ENCODE measurements at places on chromosomes 2 and 18. TPM values are rescaled to one million over a fixed set of nuclear protein-coding genes. Genes with fewer than 3 reads are reported as not detected.

GRCh38 chr18:78643004-78643403 lies 336.6 kb upstream of the SALL3 start:
- DNase-seq, result no peak

Gene NEMP2
- total RNA-seq, result 6.6 TPM

Gene PCARE
- not detected for total RNA-seq

- DNase-seq, result no peak
Observed at GRCh38 chr18:76209597-76209996, 285.4 kb downstream of the ZNF516 start.

DNA sequence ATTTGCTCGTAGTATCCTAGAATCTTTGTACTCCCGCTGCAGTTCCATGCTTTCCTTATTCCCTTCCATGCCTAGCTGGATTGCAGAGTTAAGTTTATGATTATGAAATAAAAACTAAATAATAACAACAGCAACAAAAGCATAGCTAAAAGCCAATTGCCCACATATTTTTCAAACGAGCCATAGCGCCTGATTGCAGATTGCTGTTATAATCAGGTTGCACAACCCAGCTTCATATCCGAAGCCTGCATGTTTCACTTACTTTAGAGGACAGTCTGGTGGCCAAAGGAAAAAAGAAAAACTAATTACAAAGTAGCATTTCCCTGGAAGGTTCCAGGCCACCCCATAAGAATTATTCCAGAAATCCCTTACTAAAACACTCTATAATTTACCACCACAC lies 31.9 kb upstream of the PNO1 start:
- no peak for DNase-seq

DNA sequence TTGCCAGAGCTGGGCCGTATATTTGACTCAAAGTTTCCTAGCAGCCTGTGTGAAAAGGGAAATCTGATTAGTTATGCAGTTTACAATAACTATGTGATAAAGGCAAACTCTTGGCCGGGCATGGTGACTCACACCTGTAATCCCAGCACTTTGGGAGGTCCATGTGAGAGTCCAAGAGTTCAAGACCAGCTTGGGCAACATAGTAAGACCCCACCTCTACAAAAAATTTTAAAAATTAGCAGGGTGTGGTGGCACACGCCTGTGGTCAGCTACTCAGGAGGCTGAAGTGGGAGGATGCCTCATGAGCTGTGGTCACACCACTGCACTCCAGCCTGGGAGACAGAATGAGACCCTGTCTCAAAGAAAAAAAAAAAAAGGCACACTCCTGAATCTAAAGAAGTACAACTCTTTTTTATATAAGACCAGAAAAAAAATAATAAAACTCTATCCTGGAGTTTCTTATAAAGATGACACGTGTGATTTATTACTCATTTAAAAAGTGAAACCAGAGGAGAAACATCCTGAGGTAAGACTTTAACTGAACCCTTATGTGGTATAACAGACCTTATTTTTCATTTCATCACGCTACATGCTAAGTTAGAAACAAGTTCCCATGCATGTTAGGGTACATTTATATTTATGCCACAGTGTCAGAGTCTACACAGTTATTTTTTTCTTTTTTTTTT lies 32.6 kb upstream of the KCMF1 start:
- DNase-seq, result no peak

DNA sequence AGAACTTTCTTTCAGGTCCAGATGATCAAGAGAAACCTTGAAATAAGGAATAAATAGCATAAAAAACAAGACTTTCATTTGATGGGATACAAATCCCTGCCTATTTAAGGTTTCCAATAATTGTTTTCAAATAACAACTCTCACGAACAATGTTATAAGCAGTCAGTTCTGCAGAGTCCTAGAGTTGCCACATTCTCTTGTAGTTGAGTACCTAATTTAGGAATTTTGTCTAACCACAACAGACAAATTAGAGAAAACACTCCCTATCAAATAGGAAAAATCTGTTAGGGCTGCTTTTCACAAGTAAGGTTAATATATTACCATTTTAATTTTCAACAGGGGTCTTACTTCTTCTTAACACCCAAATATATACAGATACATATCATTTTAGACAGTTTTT lies 130.1 kb upstream of the CDH20 start:
- no peak for DNase-seq

- no peak for DNase-seq
Observed at GRCh38 chr2:100199421-100199820, 57.0 kb upstream of the AFF3 start.

GRCh38 chr2:5412001-5412400 lies 280.2 kb upstream of the SOX11 start:
- DNase-seq, result no peak

- DNase-seq, result no peak
Observed at GRCh38 chr2:66236067-66236685, 198.7 kb upstream of the MEIS1 start.

DNA sequence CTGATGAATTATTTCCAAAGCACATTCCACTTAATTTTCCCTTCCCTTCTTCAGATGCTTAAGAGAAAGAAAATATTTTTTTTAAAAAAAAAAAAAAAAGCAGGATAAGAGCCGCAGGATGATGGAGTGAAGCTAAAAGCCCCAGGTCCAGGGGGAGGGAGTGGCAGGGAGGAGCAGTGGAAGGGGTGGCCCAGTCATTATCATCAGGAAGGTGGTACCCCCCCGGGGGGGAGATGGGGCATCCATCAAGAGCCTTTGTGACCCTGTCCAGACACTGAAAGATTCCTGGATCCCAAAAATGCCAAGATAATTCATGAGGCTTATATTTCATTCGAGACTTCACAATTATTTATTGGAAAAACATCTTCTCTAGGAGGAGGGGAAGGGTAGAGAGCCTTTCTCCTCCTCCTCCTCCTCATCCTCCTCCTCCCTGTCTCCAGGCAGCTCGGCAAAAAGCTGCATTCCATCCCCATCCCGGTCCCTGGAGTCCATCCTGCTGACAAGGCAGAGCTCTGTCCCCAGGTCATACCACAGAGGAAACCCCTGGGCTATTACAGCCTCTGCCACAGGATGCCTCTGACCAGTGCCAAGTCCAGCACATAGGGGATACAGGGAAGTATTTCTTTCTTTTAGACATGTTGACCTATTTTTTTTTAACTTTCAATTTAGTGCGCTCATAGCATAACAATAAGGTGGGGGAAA lies 125.3 kb downstream of the TWIST2 start:
- DNase-seq, result no peak

GRCh38 chr2:198873503-198874471 lies 584.0 kb downstream of the SATB2 start:
- DNase-seq, result no peak

Gene RGPD3
- 0.22 TPM for total RNA-seq

Gene TDRD15
- not detected for total RNA-seq

GRCh38 chr2:171785450-171785849 lies 98.2 kb downstream of the DYNC1I2 start:
- no peak for DNase-seq

- no peak for DNase-seq
Observed at GRCh38 chr2:12169721-12170120, 423.3 kb downstream of the LPIN1 start.

GRCh38 chr2:151946899-151947812 lies 118.9 kb upstream of the ARL5A start:
- peak; percentile 66 for DNase-seq

Gene ALLC
- not detected for total RNA-seq

DNA sequence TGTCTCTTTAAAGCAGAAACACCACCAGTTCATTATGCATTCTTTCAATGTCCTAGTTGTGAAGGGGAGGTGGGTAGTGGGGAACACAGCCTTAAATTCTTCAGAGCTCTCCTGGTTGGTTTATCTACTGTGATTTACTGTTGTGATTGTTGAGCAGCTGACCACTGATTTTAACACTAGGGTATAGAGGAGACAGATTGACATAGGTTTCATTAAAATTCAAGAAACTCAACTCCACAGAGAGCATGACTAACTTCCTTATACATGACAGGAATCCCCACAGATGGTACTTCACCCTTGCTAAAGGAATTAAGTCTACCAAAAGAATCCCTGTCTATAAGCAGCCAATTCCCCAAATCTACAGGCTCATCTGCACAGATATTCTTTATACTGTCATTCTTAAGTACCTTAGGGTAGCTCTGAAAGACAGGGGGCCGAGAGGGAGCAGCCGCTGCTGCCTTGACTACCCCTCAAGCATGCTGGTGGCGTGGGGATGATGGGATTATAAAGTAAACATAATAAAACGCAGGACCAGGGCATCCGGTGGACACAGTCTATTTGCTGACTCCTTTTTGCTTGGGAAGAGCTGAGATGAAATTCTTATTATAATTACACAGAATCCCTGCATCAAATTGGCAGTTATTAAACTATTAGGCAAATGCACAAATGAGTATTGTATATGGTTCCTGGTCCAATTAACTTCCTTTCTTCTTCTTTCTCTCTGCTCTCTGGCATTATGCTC lies 1377.6 kb upstream of the PIK3C3 start:
- no peak for DNase-seq

DNA sequence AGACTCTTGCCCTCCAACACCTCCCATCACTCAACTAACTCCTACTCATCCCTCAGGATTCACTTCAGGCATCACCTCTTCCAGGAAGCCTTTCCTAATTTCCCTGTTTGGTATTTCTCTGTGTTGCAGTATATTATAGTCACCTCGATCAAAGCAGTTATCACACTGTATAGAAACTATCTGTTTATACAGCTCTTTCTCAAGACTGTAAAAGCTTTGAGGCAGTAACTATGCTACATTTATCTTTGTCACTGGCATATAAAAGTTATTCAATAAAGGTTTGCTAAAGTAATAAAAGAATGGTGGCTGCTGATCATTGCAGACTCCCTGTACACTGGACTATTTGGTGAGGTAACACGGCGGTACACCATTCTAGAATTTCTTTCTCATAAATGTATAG lies 284.9 kb downstream of the PAX3 start:
- no peak for DNase-seq

- no peak for DNase-seq
Observed at GRCh38 chr2:109683452-109683851, 69.3 kb downstream of the SOWAHC start.

GRCh38 chr18:53040286-53040685 lies 700.3 kb downstream of the DCC start:
- no peak for DNase-seq

GRCh38 chr2:140975237-140975636 lies 1155.6 kb downstream of the LRP1B start:
- no peak for DNase-seq

GRCh38 chr2:29475499-29475898 lies 360.3 kb downstream of the CLIP4 start:
- DNase-seq, result no peak

DNA sequence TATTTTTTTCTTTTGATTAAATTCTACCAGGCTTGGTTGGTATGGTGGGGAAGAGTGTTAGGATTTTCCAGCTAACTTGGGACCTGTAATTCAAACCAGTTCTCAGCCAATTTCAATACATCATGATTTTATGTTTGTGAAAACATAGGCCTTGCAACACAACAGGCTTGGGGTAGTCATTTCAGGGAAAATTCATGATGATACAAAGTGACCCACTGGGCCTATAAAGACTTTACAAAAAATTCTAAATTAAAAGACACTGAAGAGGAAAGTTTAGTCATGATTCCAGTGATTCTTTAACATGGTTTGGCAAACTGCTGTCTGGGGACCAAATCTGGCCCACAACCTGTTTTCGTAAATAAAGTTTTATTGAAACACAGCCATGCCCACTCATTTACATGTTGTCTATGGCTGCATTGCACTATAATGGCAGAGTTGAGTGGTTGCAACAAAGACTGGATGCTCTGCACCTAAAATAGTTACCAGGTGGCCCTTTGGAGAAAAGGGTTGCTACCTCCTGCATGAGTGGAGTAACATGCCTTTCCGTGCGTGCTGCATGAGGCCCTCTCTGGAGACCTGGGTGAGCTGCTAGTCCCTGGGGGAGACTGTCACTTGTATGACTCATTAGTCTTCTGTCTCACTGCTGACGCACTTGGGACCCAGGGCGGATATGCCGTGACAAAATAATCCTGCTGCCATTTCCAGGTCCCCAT lies 73.6 kb downstream of the NPAS2 start:
- DNase-seq, result no peak

GRCh38 chr2:237411092-237411601 lies 2.8 kb downstream of the COL6A3 start:
- no peak for DNase-seq

DNA sequence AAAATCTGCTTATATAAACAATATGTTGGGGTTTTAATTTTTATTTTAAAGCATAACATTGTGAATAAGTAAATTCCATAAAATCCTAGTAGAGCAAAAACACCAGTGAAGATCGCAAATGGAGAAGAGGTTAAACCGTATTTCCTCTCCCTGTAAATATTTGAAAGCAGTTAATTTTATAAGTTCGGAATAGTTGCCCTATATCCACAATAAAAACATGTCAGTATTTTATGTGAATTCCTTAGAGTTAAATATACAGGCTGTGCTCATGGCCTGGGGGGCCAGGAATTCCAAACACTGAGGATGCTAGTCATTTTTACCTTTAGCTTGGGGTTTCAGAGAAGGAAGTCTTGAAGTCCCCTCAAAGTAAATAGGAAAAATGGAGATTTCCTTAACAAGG lies 135.0 kb downstream of the FIGN start:
- no peak for DNase-seq

GRCh38 chr2:147033044-147033443 lies 811.8 kb upstream of the ACVR2A start:
- DNase-seq, result no peak

Gene NT5C1B
- total RNA-seq, result not detected

Gene ABCB6
- total RNA-seq, result 44.6 TPM

- no peak for DNase-seq
Observed at GRCh38 chr18:5961097-5961827, 65.9 kb upstream of the TMEM200C start.

DNA sequence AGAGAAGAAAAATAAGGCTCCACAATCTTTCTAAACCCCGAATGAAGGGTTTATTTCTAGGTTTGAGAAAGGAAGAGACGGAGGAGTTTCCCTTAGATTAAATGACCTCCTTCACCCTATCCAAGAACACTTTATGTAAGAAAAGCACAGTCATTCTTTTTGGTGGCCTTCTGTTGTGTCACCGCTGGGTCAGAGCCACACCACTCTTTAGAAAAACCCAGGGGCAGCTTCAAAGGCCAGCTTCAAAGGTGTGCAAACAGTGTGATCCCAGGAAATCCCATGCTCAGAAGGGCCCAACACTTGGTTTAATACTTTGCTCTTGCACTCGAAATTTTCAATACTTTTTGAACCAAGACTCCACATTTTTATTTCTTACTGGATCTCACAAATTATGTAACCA lies 7.1 kb downstream of the ST8SIA3 start:
- no peak for DNase-seq

GRCh38 chr2:136254681-136255080 lies 136.7 kb upstream of the CXCR4 start:
- DNase-seq, result no peak

DNA sequence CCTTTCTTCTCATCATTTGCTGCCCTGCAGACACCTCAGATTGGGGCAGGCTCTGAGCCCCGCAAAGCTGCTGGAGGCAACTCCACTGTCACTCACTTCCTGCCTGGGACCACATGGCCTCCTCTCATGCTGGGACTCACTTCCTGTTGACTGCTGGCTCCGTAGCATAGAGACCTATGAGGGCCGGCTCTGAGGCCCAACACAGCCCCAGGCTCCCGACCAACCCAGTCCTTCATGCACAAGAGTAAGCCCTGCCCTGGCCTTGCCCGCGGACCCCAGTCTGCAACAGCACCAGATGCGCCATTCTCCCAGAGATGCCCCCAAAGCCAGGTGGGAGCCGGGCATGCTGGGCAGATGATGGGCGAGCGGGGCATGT lies 55.7 kb downstream of the DNMT3A start:
- peak; percentile 68 for DNase-seq

Measured in H9 (cell line).